Bronchus fibroblast of lung (primary cell): ENCODE measurements at places on chromosomes 5 and 9. TPM values are rescaled to one million over a fixed set of nuclear protein-coding genes. Genes with fewer than 3 reads are reported as not detected.

TIGD6 gene
- 2.9 and 3.0 TPM in 2 replicates for total RNA-seq

TIMD4 gene
- not detected in 2 replicates for total RNA-seq

NTRK2 gene
- under 0.01 TPM in 1 of 2 replicates, not detected in the other for total RNA-seq

PDE8B gene
- under 0.01 and 0.15 TPM in 2 replicates for total RNA-seq

PRDM9 gene
- total RNA-seq = not detected in 2 replicates
